Memory B cell (primary cell): ENCODE measurements at places on chromosomes 3 and 15.

GRCh38 chr3:188091746-188092145, 62.2 kb upstream of the LPP start:
- no peak for DNase-seq

DNA sequence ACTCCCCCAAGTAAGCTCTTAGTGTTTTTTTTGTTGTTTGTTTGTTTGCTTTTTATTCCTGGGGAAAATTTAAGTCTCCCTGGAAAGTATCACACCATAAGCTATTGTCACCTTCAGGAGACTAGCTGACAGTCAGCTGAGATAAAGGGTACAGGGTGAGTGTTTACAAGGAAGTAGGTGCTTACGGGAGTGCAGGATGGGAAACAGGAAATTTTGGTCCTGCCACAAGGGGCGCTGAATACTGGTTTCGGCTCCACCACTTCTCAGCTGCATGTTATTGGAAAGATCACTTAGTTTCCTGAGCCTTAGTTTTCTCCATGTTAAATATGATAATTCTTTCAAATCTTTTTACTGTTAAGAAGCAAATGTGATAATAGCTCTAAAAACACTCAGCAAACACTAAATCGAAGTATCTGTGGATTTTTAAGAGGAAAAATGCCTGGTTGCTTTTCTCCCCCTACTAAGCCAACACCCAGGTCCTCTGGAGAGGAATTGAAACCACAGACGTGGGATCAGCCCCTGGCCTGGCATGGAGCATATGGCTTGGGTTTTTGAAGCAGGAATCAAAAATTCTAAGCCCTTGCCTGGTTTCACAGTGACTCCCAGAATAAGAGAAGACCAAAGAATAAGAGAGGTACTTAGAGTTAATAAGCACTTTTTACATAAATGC, 90.7 kb downstream of the SCN11A start:
- no peak for DNase-seq

GRCh38 chr15:36024031-36024688, 478.2 kb upstream of the DPH6 start:
- DNase-seq, result no peak

- DNase-seq, result no peak
These were observed 19.4 kb downstream of the CCR1 start for GRCh38 chr3:46188708-46189107.

DNA sequence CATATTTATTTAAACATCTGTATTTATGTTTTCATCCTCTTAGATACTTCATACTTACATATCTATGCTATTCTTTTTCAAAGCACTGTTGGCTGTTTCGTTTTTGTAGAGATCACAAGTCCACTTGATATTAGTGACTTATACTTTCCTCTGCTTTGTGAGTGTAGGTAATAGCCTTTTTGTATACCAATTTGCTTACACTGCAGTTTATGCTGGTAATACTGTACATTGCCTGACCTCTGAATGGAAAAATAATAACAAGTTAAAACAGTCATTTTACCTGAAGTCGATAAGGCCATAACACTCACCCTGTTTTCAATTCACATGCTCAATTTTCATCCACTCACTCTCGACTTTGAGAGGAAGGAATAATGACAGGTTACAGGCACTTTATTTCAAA, 89.9 kb upstream of the NANOGP8 start:
- DNase-seq, result no peak

DNA sequence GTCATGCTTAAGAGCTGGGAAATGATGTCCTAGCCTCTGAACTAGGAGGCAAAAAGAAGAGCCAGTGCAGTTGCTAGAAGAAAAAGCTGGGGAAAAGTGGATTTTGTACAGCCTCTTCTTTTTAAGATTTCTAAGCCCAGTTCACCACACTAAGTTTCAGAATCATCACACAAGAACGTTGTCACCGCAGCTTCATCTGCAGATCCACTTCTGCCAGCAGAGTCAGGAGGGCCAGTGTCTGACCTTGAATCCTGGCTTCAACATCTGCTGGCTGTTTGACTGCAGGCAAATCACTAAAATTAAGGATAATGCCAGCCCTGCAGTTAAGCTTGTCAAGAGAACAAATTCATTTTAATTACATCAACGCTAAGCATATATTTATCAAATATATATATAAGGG, 36.2 kb downstream of the HDC start:
- no peak for DNase-seq
